ENCODE measurements at places on chromosomes 3 and 15. TPM values are rescaled to one million over a fixed set of nuclear protein-coding genes. Genes with fewer than 3 reads are reported as not detected.
A peak's percentile ranks its signal among the peaks of the same experiment; 100 is the strongest.

DNA sequence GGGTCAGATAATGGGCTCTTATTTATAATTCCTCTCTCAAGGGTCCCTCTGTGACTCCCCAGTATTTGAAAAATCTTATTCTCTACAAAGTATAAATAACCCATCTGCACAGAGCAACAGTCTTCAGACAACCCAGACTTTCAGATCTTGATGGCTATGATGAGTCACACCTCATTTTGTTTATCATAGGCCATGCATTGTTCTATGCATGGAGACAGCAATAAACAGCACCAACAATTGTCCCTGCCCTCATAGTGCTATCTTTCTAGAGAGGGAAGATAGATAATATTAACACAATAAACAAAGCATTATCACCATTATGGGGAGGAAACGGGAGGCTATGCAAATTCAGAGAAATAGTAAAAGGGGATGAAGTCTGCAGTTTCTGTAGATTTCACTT, 13.4 kb downstream of the FHIT start:
- H3K4me1 ChIP-seq: no peaks in the 10 kb centered on the region
- H3K27ac ChIP-seq: no peak overlapping the region
- no peak for DNase-seq

GRCh38 chr3:161914703-161915417, 418.3 kb downstream of the OTOL1 start:
- H3K4me1 ChIP-seq: no peaks in the 10 kb centered on the region
- H3K4me3 ChIP-seq: no peak overlapping the region
- no peak for DNase-seq
- H3K36me3 ChIP-seq: no peaks in the 10 kb centered on the region

- DNase-seq: peak; percentile 35
- no peaks in the 10 kb centered on the region for H3K4me1 ChIP-seq
- no peak overlapping the region for H3K4me3 ChIP-seq
These were observed 245.2 kb downstream of the EFHB start for GRCh38 chr3:19688767-19689166.

DNA sequence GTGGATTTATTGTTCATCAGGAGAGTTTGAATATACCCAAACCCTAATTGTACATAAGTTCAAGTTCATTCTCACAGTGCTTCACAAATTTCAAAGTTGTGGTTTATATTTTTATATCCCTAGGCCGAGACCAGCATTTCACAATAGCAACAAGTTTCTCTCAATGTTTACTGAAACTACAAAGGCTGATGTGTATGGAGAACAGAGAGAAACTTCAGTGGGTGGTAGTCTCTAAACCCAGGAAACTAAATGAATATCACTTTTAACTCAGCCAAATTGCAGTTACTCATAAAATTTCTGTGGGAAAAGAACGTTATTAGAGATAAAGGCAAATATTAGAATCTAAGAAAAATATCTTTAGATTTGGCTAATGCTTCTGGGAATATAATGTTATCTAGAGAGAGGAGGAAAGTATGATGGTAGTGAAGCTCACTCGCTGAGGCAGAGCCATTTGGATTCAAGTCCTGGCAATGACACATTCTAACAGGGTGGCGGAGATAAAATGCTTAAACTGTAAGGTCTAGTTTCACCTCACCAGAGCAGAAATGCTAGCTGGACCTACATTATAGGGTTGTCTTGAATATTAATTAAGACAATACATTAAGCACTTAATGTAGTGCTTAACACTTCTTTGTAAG, 514.8 kb downstream of the EPHA3 start:
- no peak for DNase-seq
- no peak overlapping the region for H3K4me3 ChIP-seq
- H3K27me3 ChIP-seq: no peaks in the 10 kb centered on the region
- no peaks in the 10 kb centered on the region for H3K36me3 ChIP-seq

- no peak overlapping the region for H3K27ac ChIP-seq
- H3K36me3 ChIP-seq: no peaks in the 10 kb centered on the region
- DNase-seq: no peak
- no peak overlapping the region for H3K4me3 ChIP-seq
These were observed 349.2 kb downstream of the NAALADL2 start for GRCh38 chr3:175208326-175208725.

CD86 gene
- total RNA-seq: not detected

RBPMS2 gene
- 4.1 TPM for total RNA-seq

CCR4 gene
- total RNA-seq: not detected

IMPG2 gene
- total RNA-seq: 0.05 TPM

PLSCR5 gene
- total RNA-seq: not detected

CNTN4 gene
- total RNA-seq: not detected
